ENCODE measurements at places on chromosomes 5 and 9. TPM values are rescaled to one million over a fixed set of nuclear protein-coding genes. Genes with fewer than 3 reads are reported as not detected.

KIF4B gene
- 0.24 TPM for polyA plus RNA-seq

FRMD3 gene
- 22.1 TPM for polyA plus RNA-seq

SLC25A2 gene
- polyA plus RNA-seq = 0.21 TPM

SEMA6A gene
- polyA plus RNA-seq = 67.2 TPM

PAXX gene
- polyA plus RNA-seq = 40.4 TPM

PCDHA12 gene
- polyA plus RNA-seq = not detected

CENPP gene
- polyA plus RNA-seq = 8.4 TPM

SPIN1 gene
- polyA plus RNA-seq = 150 TPM

MEGF10 gene
- 0.70 TPM for polyA plus RNA-seq

EPB41L4A gene
- polyA plus RNA-seq = 24.5 TPM

OSMR gene
- polyA plus RNA-seq = 6.9 TPM

SPINK7 gene
- 0.37 TPM for polyA plus RNA-seq

TTC1 gene
- 62.1 TPM for polyA plus RNA-seq

ADGRV1 gene
- polyA plus RNA-seq = 11.3 TPM

IL4 gene
- not detected for polyA plus RNA-seq

IL13 gene
- 0.12 TPM for polyA plus RNA-seq

SPINK13 gene
- 0.40 TPM for polyA plus RNA-seq

TERT gene
- 0.31 TPM for polyA plus RNA-seq

PDZD2 gene
- 21.4 TPM for polyA plus RNA-seq

OGN gene
- polyA plus RNA-seq = 28.7 TPM

ACTBL2 gene
- polyA plus RNA-seq = not detected

TRAF1 gene
- polyA plus RNA-seq = 4.9 TPM

NDST1 gene
- 56.8 TPM for polyA plus RNA-seq

GHR gene
- 20.0 TPM for polyA plus RNA-seq

INSL6 gene
- polyA plus RNA-seq = 0.37 TPM

TAF11L5 gene
- not detected for polyA plus RNA-seq

PRRX2 gene
- 0.86 TPM for polyA plus RNA-seq

PCDHB16 gene
- polyA plus RNA-seq = 6.5 TPM

TMEFF1 gene
- 8.5 TPM for polyA plus RNA-seq

NAIP gene
- 37.5 TPM for polyA plus RNA-seq

KLF9 gene
- 8.4 TPM for polyA plus RNA-seq

FSD1L gene
- 7.4 TPM for polyA plus RNA-seq

SHISAL2B gene
- not detected for polyA plus RNA-seq

GRHPR gene
- polyA plus RNA-seq = 148 TPM

PKD2L2 gene
- 0.58 TPM for polyA plus RNA-seq

ITGA1 gene
- polyA plus RNA-seq = 49.1 TPM

EEIG1 gene
- 38.0 TPM for polyA plus RNA-seq

C1QTNF2 gene
- 1.3 TPM for polyA plus RNA-seq

CEP120 gene
- 19.7 TPM for polyA plus RNA-seq

LRRC19 gene
- 12.0 TPM for polyA plus RNA-seq

AK8 gene
- 4.5 TPM for polyA plus RNA-seq

ARID3C gene
- 0.14 TPM for polyA plus RNA-seq

CDO1 gene
- 26.4 TPM for polyA plus RNA-seq

SLC34A3 gene
- 11.4 TPM for polyA plus RNA-seq

Measured in renal pelvis (tissue), 12 donors.